Hindlimb muscle (tissue), 1 donor: ENCODE measurements at places on chromosomes 1 and 21. TPM values are rescaled to one million over a fixed set of nuclear protein-coding genes. Genes with fewer than 3 reads are reported as not detected.

Gene C1orf115
- polyA plus RNA-seq, result 11.9 TPM

Gene APCS
- not detected for polyA plus RNA-seq

Gene TRIM45
- 19.6 TPM for polyA plus RNA-seq

Gene DNASE2B
- polyA plus RNA-seq, result 0.17 TPM

Gene KIF14
- polyA plus RNA-seq, result 2.1 TPM
